CD4-positive, alpha-beta T cell treated with Interleukin-6 at 100 ng/mL for 8 hours (primary cell): ENCODE measurements at places on chromosomes 3 and 15.

GRCh38 chr15:79962178-79962577 is 8.8 kb downstream of the BCL2A1 start:
- no peak for DNase-seq

- no peak for DNase-seq
Observed at GRCh38 chr15:70618929-70619328, 144.4 kb downstream of the UACA start.

- DNase-seq, result peak; percentile 34
Observed at GRCh38 chr3:48516571-48516970, 12.6 kb upstream of the SHISA5 start.

DNA sequence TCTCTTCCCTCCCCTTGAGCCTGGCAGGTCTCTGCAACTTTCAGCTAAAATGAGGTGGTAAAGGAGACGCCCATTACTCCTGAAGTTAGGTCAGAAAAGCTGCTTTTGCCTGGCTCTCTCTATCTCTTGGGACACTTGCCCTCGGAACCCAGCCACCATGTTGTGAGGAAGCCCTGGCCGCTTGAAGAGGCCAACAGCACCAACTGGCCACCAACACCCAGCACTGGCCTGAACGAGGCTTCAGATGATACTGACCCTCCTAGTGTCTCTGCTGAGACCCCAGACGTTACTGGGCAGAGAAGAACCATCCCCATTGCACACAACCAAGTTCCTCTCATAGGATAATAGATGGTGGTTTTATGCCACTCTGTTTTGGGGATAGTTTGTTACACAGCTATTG is 49.5 kb upstream of the PCSK6 start:
- DNase-seq, result no peak

- DNase-seq, result no peak
Observed at GRCh38 chr3:172717493-172718088, 6.7 kb upstream of the NCEH1 start.

DNA sequence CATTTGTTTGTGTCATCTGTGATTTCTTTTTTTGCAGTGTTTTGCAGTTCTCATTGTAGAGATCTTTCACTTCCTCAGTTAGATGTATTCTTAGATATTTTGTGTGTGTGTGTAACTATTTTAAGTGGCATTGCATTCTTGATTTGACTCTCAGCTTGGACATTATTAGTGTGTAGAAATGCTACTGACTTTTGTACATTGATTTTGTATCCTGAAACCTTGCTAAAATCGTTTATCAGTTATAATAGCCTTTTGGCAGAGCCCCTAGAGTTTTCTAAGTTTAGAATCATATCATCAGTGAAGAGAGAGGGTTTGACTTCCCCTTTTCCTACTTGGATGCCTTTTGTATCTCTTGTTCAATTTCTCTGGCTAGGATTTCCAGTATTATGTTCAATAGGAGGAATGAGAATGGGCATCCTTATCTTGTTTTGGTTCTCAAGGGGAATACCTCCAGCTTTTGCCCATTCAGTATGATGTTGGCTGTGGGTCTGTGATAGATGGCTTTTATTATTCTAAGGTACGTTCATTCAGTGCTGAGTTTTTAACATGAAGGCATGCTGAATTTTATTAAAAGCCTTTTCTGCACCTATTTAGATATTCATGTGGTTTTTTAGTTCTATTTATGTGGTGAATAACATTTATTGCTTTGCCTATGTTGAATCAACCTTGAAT is 211.7 kb downstream of the MBNL1 start:
- no peak for DNase-seq

DNA sequence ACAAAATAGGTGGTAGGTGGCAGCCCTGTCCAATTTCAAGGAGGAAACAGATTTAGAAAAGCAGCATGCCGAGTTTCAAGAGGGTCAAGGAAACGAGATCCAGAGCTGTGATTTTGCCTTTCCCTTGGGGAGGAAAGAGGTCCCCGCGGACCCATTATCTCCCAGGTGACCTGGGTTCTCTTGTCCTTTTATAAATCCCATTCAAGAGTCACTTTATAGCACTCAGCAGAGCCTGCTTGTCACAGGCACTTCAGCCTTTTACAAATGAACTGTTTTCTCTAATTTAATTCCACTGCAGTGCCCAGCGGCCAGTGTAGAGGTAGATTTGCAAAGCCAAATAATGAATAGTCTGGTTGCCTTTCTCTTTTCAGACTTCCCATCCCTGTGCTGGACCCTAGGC is 99.9 kb downstream of the CD47 start:
- no peak for DNase-seq

DNA sequence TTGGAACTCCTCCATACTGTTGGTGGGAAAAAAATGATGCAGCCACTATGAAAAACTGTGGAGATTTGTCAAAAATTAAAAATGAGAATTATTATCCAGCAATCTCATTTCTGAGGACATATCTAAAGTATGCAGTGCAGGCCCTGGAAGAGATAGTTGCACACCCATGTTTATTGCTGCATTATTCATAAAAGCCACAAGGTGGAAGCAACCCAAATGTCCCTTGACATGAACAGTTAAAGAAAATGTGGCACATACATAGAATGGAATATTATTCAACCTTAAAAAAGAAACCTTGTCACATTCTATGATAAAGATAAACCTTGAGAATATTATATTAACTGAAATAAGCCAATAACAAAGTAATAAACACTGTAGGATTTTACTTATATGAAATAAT is 80.9 kb upstream of the ARHGEF26 start:
- no peak for DNase-seq

DNA sequence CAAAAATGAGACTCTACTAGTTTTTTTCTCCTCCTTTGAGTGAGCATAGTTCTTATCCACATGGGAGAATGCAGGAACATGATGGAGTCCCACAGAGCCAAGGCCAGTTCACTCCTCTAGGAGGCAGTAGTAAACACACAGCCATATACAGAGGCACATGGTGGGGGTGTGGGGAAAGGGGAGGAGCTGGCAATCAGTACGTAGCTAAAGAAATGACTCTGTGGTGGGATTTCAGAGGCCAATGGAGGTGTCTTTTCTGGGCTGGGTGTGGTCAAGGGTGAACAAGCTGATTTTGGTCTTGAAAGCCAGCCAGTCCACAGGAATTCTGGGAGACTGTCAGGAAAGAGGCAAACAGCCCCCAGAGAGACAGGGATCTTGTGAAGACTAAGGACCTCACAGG is 6.6 kb upstream of the RAB11A start:
- peak; percentile 49 for DNase-seq

DNA sequence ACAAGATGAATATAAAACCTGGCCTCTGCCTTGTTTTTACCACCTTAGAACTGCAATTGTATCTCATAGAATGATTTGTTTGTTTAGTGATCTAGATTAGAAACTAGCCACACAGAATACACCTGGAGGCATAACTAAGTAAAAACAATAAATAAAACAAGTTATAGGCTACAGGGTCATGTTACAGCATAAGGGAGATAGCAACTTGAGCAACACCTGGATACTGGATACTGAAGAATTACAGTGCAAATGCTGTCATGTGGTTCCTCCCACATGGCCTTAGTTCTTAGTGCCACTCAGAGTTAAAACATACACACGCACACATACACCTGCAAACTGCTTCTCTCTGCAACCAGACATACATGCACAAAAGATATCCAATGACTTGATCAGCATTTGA is 563.4 kb upstream of the DPPA4 start:
- no peak for DNase-seq

GRCh38 chr3:187610981-187611511 is 59.1 kb downstream of the SST start:
- DNase-seq, result no peak

DNA sequence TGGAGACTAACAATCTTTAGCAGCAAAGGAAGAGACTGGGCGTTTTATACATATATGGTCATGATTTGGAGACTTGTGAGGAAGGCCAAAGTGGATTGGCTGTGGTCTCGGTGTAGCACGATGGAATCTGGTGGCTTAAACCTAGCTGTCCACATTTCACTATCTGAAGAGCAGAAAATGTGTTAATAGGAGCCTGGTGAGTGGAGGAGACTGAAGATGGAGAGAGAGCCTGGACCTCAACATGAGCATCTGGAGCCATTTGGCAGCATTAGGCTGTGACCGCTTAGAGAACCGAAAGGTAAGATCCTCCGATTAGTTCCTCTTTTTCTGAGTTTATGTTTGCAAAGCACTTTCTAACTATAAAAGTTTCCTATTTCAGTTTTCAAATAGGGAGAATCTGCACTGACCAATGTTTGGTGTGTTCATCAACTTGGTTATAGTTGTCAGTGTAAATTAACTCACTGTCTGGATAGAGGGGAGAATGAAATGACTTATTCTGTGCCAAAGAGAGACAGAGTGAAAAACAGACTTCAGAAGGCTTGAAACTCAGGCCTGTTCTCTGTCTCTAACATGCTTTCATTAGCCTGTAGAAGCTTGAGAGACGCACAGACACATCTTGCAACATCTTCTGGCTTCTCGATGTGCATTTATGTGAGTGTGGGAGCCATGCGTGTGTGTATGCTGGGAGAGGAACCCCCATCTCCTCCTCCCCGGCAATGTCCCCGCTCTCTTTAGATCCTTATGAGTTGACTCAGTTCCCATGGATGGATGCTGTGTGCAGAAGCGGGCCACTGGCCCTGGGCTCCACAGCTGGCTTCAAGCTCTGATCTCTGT is 244.7 kb upstream of the TBL1XR1 start:
- no peak for DNase-seq

GRCh38 chr3:179107617-179108016 is 36.0 kb upstream of the ZMAT3 start:
- no peak for DNase-seq

GRCh38 chr15:38225381-38225780 is 27.3 kb upstream of the SPRED1 start:
- DNase-seq, result no peak

- peak; percentile 95 for DNase-seq
Observed at GRCh38 chr3:129120254-129121004, 1.2 kb downstream of the RAB43 start.

DNA sequence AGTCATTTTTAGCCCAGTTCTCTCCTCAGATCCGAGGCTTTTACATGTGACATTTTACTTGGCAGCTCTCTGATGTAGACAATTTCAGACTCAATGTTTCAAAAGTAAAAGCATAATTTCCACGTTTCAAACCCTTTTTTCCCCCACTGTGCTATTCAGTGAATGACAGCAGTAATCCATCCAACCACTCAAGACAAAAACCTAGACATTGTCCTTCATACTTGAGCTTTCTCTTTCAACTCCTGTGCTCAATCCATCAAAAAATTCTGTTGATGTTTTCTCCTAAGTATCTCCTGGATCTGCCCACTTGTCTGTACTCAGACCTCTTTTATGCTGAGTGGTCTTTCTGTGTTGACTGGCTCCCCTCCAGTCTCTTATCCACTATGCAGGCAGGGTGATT is 214.7 kb downstream of the CHL1 start:
- DNase-seq, result no peak

DNA sequence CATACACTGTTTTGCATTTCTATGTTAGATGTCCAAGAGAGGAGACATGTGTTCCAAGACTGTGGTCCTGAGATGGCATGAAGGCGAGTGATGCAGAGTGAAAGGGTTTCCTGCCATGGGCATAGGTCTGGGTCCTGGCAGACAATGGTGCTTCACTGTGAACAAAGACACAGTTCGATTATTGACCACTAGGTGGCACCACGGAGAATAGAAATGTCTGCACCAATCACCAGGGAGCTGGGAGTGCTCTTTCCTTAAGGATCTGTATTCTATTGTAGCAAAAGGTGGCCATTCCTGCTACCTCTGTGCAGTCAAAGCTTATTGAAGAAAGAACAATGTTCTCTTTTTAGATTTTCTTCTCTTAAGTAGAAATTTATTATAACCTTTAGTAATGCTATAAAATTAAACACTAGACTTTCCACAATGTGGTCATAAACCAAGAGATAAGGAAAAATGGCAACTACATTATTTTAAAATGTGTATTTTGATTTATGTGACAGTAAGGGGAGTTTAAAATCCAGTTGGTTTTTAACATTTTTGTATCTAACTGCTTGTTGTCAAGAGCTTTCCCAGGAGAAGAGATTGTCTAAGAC is 88.7 kb downstream of the GABRG3 start:
- DNase-seq, result no peak
